CD4-positive, alpha-beta T cell treated with Interleukin-4 for 1 hour (primary cell): ENCODE measurements at places on chromosomes 12 and 14.

- DNase-seq, result no peak
These were observed 37.4 kb downstream of the DAD1 start for GRCh38 chr14:22551605-22551997.

DNA sequence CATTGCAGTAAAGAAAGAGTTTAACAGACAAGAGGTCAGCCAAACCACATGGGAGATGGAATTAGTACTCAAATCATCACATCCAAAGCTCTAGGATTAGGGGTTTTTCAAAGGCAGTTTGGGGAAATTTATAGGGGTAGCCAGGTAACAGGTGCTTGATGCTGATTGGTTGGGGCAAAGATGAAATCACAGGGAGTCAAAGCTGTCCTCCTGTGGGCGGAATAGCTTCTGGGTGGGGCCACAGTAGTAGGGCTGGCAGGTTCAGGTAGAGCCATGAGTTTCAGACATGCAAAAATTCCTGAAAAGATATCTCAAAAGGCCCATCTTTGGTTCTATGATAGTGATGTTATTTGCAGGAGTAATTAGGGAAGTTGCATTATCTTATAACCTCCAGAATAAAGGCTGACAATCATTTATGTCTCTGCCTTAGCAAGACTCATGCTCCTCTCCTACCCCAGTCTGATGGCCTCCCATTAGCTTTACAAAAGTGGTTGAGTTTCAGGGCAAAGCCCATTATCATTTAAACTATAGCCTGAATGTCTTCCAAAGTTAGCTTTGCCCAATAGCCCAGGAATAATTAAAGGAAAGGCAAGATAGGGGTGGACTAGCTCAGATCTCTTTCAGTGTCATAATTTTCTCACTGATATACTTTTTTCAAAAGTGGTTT is 42.1 kb upstream of the CNTN1 start:
- DNase-seq, result no peak

DNA sequence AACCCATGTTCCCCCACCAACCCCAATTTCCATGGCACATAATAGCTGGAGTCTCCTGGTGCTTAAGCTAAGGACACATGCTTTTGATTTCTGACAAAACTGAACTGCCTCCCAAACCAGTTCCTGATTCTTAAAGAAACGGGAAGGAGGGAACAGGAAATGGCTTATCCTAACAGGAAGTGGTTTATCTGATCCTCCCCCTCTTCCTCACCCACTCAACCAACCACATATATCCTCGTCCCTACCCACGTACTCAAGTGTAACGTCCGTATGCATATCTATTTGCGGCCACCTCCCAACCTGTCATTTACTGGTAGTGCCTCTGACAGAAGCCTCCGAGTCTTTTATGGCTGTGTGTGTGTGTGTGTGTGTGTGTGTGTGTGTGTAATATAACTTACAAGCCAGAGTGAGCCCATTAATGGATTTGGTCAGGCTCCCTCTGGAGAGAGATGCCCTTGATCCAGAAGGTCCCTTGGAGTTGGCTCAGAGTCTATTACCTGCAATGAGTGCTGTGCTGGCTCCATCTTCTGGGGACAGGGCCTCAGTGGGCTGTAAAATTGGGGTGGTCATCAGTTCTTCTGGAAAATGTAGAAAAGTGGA is 7.7 kb downstream of the DAZAP2 start:
- DNase-seq, result peak; percentile 64

GRCh38 chr14:90513161-90514014 is 116.6 kb downstream of the CALM1 start:
- DNase-seq, result no peak

GRCh38 chr14:60645126-60645741 is 4.0 kb downstream of the SIX1 start:
- DNase-seq, result no peak

GRCh38 chr14:19878029-19878642 is 3.2 kb downstream of the OR4K2 start:
- peak; percentile 17 for DNase-seq

- DNase-seq, result no peak
These were observed 131.8 kb upstream of the USP15 start for GRCh38 chr12:62128175-62128975.

GRCh38 chr14:71521238-71522135 is 410.7 kb upstream of the RGS6 start:
- DNase-seq, result no peak

DNA sequence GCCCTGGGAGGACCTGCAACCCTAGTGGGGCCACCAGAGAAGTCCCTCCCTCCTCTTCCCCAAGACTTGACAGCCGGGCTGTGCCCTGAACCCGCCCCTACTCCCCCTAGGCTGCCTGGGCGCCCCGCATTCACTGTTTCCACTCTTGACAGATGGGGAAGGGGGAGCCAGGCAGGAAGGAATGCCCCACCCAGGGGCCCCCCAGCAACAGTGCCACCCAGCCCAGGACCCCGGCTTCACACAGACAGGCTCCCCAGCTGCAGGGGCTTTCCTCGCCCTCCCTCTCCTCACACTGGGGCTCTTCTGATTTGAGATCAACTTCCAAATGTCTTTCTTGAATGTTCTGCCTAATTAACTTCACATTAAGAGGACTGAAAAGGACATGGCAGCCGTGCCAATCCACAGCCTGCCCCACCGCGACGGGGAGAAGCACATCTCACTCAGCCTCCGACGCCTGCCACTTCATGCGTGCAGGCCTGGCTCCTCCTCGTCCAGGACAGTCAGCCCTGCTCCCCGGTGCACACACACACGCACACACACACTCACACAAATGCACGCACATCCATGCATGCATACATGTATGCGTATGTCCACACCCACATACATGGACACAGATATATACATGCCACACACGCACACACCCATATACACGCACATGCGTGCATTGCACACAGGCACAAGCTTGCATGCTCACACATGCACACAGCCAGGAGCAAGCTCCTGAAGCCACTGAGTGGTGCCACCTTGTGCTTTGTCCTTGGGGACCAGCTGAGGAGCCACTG is 19.6 kb upstream of the C14orf180 start:
- no peak for DNase-seq

GRCh38 chr14:92263681-92264080 is 59.3 kb upstream of the SLC24A4 start:
- DNase-seq, result no peak

- DNase-seq, result peak; percentile 78
These were observed 466.0 kb downstream of the RAD51B start for GRCh38 chr14:68285421-68286179.

- no peak for DNase-seq
These were observed 230.7 kb upstream of the DIO3 start for GRCh38 chr14:101330416-101331140.

DNA sequence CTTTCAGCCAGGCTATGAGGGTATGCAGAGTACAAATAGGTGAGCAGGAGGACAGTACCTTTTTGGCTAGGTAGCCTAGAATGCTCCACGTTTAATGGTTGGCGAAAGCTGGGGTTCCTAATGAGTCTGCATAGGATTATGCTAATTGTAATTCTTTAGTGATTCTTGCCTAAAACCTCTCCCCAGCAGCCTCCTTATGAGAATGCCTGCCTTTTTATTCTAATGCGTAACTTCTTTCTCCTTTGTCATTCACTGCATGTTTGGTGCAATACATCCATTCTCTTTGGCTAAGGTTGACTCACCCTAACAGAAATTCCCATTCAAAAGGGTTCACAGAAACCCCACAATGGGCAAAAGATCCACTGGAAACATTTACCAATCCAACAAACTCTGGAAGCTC is 752.2 kb downstream of the FSCB start:
- DNase-seq, result no peak

DNA sequence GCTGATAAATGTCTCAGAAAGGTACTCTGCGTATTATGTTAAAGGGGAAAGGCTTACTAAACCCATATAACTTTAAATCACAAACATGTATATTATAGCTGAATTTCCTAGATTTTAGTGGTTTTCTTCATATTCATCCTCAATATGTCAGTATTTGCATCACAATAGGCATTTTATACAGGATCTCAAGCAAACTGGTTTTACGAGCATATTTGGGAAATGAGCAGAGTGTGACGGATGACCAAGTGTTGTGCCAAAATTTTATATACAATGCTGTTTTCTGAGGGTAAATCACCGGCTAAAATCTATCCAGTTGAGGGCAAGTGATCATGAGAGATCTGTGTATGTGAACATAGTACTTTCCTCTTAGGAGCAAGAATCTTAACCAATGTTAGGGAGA is 8.4 kb downstream of the CPM start:
- DNase-seq, result no peak

DNA sequence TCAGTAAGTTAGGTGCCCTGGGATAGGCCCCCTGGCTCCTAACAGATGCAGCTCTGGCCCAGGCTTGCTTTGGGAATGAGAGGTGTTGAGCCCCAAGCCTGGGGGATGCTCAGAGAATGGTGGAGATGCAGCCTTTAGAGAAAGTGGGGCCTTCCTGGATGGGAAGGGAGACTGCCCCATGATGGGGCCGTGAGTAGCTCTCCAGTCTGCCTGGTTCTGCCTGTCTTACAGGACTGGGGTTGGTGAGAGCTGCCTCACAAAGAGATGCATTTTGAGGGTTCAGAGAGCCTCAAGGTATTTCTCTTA is 523 bp upstream of the VRTN start:
- no peak for DNase-seq

GRCh38 chr14:50667684-50667995 is 466 bp downstream of the SAV1 start:
- peak; percentile 52 for DNase-seq

- no peak for DNase-seq
These were observed 439.0 kb downstream of the NRXN3 start for GRCh38 chr14:78608998-78609787.
